ENCODE measurements at places on chromosomes 12 and 14. TPM values are rescaled to one million over a fixed set of nuclear protein-coding genes. Genes with fewer than 3 reads are reported as not detected.
A peak's percentile ranks its signal among the peaks of the same experiment; 100 is the strongest.

DNA sequence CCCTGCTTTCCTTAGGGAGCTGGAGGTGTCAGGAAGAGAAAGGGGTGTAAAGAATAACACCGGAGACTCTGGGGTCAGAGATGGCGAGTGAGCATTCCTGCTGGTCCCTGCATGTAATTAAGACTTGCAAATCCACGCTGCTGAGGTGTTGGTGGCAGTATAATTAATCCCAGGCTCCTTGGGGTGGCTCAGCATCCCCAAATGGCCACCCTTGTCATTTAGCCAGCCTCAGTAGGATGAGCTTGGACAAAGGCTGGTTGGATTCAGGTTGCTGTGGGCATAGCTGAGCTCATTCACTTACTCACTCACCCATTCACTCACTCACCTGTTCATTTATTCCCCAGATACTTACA is 174.4 kb upstream of the RPH3A start:
- DNase-seq: no peak

DNA sequence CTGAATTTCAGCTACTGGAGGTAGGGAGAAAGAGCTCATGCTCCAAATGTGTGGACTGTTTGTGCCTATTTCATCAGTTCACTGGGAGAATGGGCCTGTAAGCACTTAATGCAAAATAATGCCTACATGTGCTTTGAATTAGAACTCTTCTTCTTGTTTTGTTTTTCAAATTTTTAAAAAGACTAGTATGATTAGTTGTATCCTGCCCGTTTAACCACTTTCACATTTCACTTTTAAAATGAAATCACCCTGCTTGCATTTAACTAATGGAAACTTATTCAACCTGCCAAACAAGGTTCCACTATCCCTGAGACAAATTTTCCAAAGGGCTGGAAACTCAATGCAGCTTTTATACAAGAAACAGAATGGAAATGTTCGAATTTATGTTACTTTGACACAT is 79.7 kb downstream of the SAMD4A start:
- no peak for DNase-seq

DNA sequence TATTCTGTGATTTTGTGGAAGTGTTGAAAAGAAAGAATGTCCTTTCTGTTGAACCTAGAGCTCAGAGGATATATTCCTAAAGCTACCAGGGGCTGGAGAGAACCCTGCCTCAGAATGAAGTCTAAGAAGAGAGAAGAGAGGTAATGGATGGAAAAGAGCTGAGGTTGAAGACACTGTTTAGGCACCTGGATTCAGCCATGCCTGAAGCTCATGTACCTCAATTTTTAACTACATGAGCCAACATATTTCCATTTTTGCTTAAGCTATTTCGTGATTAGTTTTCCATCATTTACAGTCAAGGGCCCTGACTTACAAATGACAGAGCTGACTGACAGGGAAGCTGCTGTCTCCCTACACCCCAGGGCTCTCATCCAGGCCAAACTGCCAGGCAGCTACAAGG is 10.7 kb downstream of the CAMKK2 start:
- no peak for DNase-seq

DNA sequence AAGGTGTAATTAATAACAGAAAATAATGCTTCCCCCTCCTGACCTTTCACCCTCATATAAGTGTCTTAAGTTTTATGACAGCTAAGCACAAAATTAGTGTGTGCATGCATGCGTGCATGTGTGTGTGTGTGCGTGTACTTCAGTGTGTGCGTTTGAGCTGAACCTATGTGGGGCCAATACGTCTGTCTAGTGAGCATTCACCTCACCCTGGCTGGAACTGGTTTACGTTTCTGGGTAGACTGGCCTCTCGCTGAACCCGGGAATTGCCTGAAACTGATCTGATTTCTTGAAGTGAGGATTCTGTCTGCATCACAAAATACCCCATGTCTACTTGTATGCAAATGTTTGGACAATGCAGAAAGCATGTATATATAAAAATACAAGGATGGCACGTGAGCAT is 68.2 kb upstream of the TBX3 start:
- DNase-seq: no peak

- DNase-seq: no peak
Observed at GRCh38 chr12:127146991-127147718, 1119.8 kb upstream of the TMEM132C start.

DNA sequence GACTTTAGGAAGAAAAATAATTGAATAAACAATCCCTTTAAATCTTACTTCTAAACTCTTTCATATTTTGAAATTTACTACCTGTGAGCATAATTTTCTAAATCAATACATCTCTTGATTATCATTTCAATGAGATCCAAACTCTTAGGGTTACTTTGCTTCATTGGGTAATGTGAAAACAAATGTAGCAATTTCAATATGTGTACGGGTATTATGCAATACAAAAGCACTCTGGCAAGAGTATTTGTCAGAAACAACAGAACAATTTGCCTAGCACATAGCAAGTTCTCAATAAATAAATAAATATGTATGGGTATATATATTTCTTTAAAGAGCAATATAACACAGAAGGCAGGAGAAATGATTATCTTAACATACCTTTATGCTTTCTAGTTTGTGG is 77.1 kb downstream of the PLEKHG7 start:
- peak; percentile 61 for DNase-seq

DNA sequence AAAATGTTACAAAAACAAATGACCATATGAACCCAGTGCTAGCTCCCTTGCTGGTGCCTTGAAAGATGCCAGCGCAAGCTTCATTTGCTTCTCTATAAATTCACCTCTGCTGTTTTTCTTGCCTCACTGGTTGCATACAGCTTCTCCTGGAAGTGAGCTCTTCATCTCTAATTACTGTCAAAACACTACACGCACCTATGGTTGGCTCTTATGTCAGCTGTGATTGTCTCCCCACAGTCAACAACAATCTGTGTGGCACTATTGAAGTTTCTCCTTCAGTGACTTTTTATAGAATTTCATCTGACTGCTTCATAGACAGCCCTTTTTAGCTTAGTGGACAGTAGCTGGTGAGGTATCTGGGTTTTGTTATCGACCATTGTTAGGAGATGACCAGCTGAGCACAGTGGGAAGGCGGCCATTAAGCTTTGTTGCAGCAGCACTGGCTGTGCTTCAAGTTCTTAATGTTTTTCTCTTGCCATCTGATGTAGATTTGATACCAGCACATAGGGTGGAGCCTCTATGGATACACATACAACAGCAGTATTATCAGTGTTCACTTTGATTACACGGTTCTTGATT is 131.8 kb downstream of the KITLG start:
- DNase-seq: no peak

GRCh38 chr12:42732908-42733411 is 143.4 kb upstream of the PRICKLE1 start:
- no peak for DNase-seq

The RERGL gene
- total RNA-seq: 0.32 TPM

The KLRG1 gene
- 0.43 TPM for total RNA-seq

All from fibroblast of villous mesenchyme (primary cell).